ENCODE measurements at places on chromosomes 6 and 20. TPM values are rescaled to one million over a fixed set of nuclear protein-coding genes. Genes with fewer than 3 reads are reported as not detected.
A peak's percentile ranks its signal among the peaks of the same experiment; 100 is the strongest.

DNA sequence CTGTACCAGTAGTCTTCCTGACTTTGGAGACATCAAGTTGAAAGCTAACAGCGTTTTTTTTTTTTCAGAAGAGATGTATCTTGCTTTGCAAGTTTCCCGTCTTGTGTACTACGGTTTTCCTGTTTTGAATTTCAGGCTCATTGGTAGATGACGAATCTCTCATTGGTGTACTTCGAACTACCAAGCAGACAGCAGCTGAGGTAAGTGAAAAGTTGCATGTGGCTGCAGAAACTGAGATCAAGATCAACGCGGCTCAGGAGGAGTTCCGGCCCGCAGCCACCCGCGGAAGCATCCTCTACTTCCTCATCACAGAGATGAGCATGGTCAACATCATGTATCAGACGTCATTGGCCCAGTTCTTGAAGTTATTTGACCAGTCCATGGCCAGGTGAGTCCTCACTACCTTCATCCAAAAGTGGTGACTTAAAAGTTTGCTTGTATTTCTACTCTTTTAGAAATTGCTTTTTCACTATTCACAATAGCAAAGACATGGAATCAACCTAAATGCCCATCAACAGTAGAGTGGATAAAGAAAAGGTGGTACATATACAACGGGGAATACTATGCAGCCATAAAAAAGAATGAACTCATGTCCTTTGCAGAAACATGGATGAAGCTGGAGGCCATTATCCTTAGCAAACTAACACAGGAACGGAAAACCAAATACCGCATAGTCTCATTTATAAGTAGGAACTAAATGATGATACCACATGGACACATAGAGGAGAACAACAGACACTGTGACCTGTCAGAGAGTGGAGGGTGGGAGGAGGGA is 110.6 kb upstream of the GLP1R start:
- no peak overlapping the region for H3K4me3 ChIP-seq
- H3K27ac ChIP-seq = no peak overlapping the region
- peaks cover 2% of the 10 kb centered on the region for H3K27me3 ChIP-seq
- H3K36me3 ChIP-seq = no peaks in the 10 kb centered on the region
- no peak for DNase-seq

DNA sequence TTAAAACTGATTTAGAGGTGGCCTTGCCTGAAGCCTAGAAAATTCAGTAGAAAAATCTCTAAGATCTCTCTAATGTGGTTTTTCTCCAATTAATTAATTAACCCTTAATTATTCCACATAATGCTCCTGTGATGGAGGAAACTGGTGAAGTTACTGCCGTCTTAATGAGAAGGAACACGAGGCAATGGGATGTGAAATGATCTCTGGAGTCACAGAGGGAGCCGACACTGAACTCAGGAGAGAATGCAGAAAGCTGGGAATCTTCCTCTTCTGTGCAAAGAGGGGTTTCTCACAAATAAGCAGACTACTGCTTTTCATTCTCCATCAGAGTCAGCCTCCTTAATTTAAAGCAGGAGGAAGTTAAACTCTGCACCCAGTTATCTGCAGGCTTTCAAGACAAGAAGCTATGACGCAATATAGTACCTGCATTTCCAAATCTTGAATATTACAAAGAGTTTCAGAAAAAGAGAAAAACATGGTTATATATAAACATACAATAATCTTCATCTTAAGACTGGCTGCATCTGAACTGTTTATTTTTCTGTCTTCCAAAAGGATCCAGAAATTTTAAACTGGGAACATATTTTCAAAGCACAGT is 18.1 kb upstream of the SNRPB2 start:
- no peak overlapping the region for H3K4me3 ChIP-seq
- DNase-seq = no peak
- H3K4me1 ChIP-seq = peaks cover 24% of the 10 kb centered on the region
- no peaks in the 10 kb centered on the region for H3K36me3 ChIP-seq
- no peaks in the 10 kb centered on the region for H3K27me3 ChIP-seq

The ANKRD66 gene
- total RNA-seq = 0.66 TPM

- no peaks in the 10 kb centered on the region for H3K27me3 ChIP-seq
- H3K27ac ChIP-seq = no peak overlapping the region
- DNase-seq = no peak
Observed at GRCh38 chr6:9937031-9937763, 477.7 kb downstream of the TFAP2A start.

GRCh38 chr20:11718474-11719094 is 199.1 kb upstream of the BTBD3 start:
- H3K27me3 ChIP-seq = no peaks in the 10 kb centered on the region
- DNase-seq = no peak
- no peaks in the 10 kb centered on the region for H3K4me1 ChIP-seq
- no peak overlapping the region for H3K4me3 ChIP-seq
- no peak overlapping the region for H3K27ac ChIP-seq

DNA sequence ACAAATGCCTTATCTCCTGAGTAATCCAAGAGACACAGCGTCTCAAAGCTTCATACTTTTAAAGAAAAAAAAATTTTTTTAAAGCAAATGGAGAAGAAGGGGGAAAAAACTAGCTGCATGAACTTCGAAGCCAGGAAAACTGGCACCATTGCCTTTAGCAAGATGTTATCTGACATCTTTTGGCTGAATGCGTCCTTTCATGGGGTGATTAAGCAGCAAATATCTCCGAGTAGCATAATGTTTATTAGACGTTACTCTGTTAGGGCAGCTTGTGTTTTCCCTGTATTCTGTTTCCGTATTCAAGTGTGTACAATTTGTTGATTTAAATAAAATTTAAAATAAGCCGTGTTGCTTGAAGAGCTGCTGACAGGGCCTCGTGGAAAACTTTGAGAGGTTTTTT is 76.5 kb upstream of the TSHZ2 start:
- H3K4me1 ChIP-seq = no peaks in the 10 kb centered on the region
- DNase-seq = no peak
- H3K27ac ChIP-seq = no peak overlapping the region
- no peaks in the 10 kb centered on the region for H3K27me3 ChIP-seq

The MED20 gene
- 17.8 TPM for total RNA-seq

The CPXM1 gene
- total RNA-seq = 41.5 TPM

GRCh38 chr6:140485740-140486449 is 1111.4 kb upstream of the CITED2 start:
- DNase-seq = no peak
- no peak overlapping the region for H3K4me3 ChIP-seq
- no peak overlapping the region for H3K27ac ChIP-seq
- H3K36me3 ChIP-seq = no peaks in the 10 kb centered on the region
- no peaks in the 10 kb centered on the region for H3K27me3 ChIP-seq
- H3K4me1 ChIP-seq = no peaks in the 10 kb centered on the region

- H3K4me3 ChIP-seq = no peak overlapping the region
- H3K27ac ChIP-seq = no peak overlapping the region
- no peaks in the 10 kb centered on the region for H3K36me3 ChIP-seq
- DNase-seq = no peak
- no peaks in the 10 kb centered on the region for H3K4me1 ChIP-seq
Observed at GRCh38 chr6:37187321-37188022, 17.5 kb downstream of the PIM1 start.

DNA sequence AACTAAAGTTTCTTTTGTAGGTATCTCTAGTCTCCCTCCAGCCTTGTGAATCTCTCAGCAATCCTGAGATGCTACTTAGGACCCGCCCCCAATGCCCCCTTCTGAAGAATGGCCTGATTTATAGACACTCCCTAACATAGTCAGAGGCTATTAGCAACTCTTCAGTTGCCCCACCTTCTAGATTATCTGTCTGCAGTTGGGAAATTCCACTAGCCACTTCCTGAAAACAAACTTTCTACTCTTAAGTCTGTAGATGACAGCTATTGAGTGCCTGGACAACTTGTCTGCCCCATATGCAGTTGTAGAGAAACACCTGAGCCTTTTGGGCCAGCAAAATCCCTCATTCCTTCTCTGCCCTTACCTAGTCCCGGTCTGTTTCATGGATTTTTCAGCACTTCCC is 188.2 kb upstream of the PREP start:
- DNase-seq = no peak
- H3K27ac ChIP-seq = no peak overlapping the region
- H3K27me3 ChIP-seq = no peaks in the 10 kb centered on the region
- H3K36me3 ChIP-seq = no peaks in the 10 kb centered on the region
- H3K4me1 ChIP-seq = no peaks in the 10 kb centered on the region

DNA sequence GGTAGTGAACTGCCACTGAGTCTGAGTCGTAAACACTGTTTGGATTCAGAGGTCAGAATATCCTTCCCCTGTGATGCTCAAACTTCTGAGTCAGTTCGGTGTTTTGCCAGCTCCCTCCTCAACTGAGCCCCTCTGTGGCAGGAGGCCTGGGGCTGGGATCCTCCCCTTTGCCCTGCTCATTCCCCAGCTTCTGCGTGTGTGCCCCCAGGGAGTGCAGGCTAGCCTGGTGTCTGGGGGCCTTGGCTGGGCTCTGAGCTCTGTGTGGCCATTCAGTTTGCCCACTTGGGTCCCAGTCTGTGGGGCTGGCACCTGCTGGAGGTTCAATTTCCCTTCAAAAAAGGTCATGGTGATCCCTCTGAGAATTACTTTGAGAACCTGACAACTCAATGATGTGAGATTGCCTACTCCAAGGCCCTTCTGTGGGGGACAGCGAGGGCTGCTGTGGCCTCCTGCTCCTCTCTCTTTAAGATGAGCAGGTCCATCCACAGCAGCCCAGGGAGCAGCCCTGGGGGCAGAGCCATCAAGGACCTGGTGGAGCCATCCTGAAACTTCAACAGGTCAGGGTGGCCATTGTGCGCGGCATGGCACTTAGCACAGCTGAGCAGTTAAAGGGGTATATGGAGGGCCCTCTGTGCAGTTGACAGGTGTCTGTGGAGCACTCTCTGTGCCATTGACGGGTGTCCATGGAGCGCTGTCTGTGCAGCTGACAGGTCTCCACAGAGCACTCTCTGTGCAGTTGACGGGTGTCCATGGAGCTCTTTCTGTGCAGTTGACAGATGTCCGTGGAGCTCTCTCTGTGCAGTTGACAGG is 147.2 kb downstream of the SYCP2 start:
- H3K4me1 ChIP-seq = peaks cover 29% of the 10 kb centered on the region
- H3K27me3 ChIP-seq = no peaks in the 10 kb centered on the region
- H3K36me3 ChIP-seq = no peaks in the 10 kb centered on the region
- no peak overlapping the region for H3K4me3 ChIP-seq
- H3K27ac ChIP-seq = peak overlapping the region; percentile 51
